Islet precursor cell (in vitro differentiated cells): ENCODE measurements at places on chromosomes 12 and 14.

DNA sequence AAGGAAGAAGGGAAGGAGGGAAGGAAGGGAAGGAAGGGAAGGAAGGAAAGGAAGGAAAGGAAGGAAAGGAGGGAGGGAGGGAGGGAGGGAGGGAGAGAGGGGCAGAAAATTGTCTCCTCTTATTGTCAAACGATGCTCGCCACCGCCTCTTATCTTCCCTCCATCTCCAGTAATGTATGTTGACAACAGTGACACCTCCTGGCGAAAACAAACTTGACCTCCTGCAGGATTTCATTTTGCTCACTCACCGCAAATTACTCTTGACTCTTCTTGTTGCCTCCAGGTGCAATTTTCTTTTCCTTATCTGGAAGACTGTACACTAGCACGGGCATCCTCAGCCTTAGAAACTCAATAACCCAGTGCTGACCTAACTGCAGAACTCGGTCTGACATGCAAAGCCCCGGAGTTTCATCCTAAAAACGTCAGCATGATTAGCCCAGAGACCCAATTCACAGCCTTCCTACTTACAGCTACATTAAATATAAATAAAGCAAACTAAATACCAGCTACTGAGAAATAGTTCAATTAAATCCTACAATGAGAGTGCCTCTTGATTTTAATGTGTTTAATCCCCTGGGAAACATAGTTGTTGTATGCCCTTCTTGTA lies 512.4 kb upstream of the TMPO start:
- DNase-seq = peak; percentile 84

DNA sequence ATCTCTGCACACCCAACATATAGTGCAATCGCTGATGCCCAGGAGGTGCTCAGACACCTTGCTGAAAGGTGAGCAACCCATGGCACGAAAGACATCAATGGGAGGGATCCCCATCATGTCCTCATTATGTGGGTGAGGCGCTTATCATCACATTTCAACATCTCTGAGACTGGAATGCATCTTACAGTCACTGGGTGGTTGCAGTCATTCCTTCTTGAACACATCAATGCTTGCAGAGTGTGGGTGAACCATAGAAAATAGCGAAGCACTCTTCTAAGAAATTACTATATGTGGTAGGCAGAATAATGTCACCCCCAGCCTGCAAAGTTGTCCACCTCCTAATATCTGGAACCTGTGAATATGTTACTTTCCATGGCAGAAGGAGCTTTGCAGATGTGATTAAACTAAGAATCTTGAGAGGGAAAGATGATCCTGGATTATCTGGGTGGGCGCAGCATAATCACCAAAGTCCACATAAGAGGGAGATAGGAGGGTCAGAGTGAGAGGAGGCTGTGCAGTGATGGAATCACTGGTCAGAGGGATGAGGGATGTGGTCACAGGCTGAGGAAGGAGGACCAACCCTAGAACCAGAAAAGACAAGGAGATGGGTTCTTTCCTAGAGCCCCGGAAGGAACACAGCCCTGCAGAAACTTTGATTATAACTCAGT lies 51.2 kb downstream of the GLRX5 start:
- DNase-seq = no peak

DNA sequence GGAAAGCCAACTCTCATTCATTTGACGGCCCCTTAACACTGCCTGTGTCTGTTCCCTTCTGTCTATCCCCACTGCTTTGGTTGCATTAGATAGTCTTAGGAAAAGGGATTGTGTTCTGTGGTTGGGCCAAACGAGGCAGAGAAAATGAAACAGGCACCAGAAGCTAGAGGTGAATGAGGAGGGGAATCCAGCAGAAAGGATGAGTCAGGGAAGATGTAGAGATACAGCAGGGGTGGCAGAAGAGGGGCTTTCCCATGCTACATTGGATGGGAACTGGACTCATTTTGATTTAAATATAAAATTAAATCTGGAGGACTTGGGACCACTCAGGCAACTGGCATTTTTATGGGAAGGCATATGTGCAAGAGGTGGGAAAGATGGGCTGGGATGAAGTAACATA lies 43.3 kb downstream of the OTOGL start:
- DNase-seq = no peak

DNA sequence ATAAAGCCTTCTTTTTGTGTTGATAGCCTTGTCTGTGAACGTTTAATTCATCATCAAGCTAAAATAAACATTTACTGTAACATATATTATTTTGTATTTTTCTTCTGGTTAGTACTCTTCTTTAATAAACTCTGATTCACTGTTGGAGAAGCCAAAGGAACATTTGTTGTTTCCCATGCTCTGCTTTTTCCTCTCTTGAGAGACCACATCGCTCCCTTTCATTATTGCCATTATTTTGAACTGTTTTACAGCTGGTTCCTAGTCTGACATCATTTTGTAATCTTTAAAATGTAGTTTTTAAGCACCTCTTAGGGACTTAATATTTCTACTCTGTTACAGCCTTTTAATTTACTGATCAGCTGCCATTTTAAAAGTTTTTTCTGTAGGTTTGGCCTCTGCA lies 301.8 kb downstream of the NPAS3 start:
- DNase-seq = no peak

DNA sequence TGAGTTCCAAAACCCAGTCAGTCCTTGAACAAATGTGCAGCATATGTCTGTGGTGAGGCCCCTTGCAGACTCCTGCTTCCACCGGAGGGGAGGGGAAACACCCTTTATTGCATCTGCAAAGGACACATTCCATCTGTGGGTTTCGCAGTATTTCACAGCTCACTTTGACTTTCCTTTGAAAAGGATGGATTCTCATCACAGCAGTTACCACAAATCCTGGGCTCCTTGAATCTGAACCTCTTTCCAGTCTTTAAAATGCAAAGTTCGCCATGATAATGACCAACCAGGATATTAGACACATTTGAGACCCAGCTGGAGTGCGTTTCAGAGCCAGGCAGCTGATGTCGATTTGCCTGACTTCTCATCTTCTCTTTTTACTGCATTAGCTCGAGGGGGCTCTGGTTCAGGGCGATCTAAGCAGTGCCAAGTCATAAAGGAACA lies 242.4 kb downstream of the SLC15A4 start:
- no peak for DNase-seq

DNA sequence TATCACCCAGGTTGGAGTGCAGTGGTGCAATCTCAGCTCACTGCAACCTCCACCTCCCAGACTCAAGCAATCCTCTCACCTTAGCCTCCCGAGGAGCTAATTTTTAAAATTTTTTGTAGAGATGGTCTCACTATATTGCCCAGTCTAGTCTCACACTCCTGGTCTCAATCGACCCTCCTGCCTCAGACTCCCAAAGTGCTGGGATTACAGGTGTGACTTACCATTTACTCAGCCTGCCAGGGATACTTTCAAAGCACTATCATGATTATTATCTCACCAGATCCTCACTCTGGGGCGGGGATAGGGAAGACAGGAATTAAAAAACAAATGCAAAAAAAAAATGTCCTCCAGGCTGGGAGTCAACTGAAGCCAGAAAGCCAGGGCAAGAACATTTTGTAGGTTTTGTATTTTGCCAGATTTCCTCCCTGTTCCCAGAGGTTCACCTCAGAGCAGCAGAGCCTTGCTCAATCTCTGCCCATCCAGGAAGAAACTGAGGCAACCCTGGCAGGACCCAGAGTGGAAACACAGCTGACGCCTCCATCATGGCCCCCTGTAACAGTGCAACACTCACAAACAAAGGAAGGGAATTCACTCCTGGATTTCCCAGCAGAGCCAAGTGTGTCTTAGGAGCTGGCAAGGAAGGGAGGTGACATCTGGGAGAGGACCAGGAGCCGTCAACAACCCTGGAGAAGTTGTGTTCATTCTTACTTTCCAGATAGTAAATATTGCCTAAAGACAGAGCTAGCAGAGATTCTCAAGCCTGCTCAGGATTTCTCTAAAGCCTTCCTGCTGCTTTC lies 73.9 kb downstream of the IRF2BPL start:
- no peak for DNase-seq

GRCh38 chr12:56296295-56296694 lies 3.8 kb downstream of the CS start:
- no peak for DNase-seq

GRCh38 chr14:87055007-87055406 lies 938.0 kb downstream of the GALC start:
- DNase-seq = no peak

DNA sequence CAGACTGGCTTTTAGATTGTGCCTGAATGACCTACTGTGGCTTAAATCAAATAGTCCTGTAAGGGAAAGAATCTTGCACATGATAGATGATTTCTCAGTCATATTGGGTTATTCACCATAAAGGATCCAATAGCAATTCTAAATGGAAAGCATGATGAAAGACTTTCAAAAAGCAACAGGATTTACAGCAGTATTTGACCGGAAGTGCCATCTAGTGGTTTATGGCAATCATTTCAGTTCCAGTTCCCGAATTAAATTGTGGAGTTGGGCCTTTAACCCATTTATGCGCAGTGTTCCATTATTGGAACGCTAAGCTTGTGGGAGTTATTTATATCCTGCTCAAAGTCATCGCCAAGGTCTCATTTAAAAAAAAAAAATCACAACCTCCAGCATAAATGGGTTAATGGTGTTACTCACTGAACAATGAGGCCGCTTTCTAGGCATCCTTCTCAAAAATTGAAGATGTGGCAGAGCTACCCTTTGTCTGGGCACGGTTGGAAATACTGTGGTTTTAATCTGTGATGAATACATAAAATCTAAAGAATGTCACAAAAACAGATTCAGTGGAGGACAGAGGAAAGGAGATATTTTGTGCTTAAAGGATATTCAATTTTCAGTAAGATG lies 60.8 kb upstream of the REP15 start:
- no peak for DNase-seq

GRCh38 chr12:32455607-32456071 lies 56.3 kb downstream of the FGD4 start:
- no peak for DNase-seq

- DNase-seq = no peak
Measured at GRCh38 chr12:11711651-11712327, 62.3 kb downstream of the ETV6 start.

DNA sequence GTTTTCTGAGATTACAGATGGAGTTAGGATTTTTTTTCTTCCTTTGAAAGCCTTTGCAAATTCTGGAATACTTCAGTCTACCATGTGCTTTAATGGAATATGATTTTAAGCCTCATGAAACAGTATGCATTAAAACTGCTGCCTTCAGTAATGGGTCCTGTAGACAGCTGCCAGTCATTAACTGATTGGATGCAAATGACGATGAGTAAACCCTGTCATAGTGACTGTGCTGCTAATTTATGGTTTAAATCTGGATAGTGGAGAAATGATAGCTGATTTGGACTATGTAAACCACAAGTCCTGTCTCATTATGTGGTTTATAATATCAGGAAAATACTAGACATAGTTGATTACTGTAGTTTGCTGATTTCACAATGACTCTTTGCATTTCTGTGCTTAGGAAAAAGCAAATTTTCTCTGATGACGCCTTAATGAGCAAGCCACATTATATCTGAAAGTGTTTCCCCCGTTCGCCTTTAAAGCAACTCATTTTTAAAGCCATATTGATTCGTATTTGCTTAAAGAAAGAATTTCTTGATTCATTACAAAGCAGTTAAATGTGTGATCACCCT lies 217.6 kb downstream of the TMTC2 start:
- DNase-seq = no peak

DNA sequence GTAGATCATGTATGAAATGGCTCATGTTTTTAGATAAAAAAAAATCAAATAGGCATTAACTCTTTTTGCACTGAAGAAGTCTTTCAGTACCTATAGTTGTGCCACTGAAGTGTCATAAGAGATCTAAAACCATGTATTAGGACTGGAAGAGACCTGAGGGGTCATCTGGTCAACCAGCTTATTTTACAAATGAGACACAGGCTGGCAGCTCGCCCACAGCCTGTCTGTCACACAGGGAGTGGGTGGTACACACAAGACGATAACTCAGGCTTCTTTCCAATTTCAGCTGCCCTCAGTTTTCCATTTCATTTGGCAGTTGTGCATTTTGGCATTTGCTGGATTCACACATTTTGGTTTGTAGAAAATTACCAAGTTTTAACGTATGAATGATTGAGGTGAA lies 34.7 kb downstream of the C12orf75 start:
- DNase-seq = no peak

DNA sequence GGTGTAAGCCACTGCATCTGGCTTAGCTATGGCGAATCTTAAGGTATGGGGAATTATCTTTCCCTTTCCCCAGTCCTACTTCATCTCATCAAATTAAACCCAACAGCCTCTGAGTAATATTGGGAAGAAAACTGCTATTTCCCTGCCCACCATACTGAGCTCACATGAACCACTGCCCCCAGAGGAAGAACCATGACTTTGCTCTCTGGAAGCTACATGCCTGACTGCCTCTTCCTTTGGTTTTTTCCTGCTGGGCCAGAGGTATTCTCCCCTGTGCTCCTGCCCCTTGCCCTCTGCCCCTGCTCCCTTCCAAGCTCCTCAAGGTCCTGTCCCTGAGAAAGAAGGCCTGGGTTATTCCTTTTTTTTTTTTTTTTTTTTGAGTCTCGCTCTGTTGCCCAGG lies 15.2 kb downstream of the RILPL2 start:
- DNase-seq = no peak

GRCh38 chr14:79992407-79993198 lies 218.7 kb downstream of the DIO2 start:
- no peak for DNase-seq

DNA sequence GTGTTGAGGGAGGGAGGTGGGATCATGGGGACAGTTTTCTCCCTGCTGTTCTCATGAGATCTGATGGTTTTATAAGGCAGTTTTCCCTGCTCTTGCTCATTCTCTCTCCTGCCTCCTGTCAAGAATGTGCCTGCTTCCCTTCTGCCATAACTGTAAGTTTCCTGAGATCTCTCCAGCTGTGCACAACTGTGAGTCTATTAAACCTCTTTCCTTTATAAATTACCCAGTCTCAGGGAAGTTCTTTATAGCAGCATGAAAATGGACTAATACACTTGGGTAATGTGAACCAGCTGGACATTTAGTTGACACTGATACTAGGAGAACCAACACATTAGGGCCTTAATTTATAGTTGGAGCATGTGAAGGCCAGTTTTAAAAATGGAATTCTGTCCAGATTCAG lies 12.4 kb upstream of the CCDC91 start:
- no peak for DNase-seq

GRCh38 chr12:4486980-4487379 lies 41.4 kb upstream of the FGF6 start:
- DNase-seq = no peak

DNA sequence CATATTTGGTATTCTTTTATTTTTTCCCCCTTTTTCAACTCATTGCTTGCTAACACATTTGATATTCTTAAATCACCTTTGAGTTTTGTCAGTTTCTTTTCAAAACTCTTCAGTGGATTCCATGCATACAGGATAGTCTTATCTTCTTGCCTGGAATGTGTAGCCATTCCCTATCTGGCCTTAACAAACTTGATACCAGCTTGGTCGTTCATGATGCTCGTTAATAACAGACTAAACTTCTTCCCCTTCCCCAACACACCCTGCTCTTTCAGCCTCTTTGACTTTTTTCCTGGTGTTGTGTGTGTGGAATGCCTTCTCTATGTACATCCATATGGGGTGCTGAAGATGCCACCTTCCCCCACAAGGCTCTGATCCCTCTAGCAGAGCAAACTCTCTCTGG lies 17.7 kb upstream of the CALM1 start:
- DNase-seq = no peak

GRCh38 chr12:14952299-14952921 lies 9.0 kb downstream of the ARHGDIB start:
- DNase-seq = peak; percentile 75

GRCh38 chr12:122951979-122952892 lies 14.0 kb downstream of the ABCB9 start:
- peak; percentile 94 for DNase-seq
